ENCODE measurements at places on chromosomes 13 and 19. TPM values are rescaled to one million over a fixed set of nuclear protein-coding genes. Genes with fewer than 3 reads are reported as not detected.

GRCh38 chr13:67366533-67366932 is 136.4 kb upstream of the PCDH9 start:
- no peak for DNase-seq

GRCh38 chr13:54606944-54607343 is 1578.3 kb downstream of the OLFM4 start:
- DNase-seq = no peak

DNA sequence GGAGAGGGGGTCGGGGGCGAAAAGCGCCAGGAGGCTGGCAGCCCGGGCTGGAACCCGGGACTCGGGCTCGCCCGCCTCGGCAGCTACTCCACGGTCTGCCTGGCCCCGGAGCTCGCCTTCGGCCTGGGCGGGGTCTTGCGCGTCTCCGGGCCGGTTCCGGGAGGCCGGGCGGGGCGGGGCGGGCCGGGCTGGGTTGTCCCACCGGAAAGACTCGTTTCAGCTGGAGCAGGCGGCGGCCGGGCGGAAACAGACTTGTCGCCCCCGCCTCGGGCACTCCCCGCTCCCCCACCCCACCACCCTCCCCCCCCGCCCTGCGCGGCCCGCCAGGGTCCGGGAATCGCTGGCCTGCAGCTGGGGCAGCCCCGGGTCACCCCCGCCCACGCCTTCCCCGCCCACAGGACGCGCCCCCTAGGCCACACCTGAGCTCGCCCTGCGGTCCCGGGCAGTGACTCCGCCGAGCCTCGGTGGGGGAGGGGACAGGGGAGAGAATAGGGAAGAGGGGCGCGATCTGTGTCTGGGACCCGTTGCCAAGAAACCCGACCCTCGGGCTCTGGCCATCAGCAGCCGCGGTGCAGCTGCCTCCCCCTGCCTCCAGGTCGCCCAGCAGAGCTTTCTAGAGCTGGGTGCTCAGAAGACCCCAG is 109.4 kb downstream of the KCTD15 start:
- peak; percentile 86 for DNase-seq

DNA sequence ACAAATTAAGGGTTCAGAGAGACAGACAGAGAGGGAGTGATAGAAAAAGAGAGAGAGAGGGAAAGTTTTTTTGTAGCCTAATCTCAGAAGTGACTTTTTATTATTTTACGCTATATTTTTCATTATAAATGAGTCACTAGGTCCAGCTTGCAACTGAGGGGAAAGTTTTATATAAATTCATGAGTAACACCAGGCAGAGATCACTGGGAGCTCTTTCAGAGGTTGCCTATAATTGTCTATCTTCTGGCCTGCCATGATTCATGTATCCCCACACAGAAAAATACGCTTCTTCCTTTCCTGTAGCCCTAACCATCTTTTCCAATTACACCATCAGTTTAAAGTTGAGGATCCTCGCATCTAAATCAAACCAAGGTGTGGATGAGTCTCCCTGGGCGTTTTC is 467.9 kb downstream of the SLITRK1 start:
- no peak for DNase-seq

GRCh38 chr19:58460039-58460438 is 6.8 kb upstream of the ZNF324 start:
- no peak for DNase-seq

SIGLEC8 gene
- not detected for total RNA-seq

DNA sequence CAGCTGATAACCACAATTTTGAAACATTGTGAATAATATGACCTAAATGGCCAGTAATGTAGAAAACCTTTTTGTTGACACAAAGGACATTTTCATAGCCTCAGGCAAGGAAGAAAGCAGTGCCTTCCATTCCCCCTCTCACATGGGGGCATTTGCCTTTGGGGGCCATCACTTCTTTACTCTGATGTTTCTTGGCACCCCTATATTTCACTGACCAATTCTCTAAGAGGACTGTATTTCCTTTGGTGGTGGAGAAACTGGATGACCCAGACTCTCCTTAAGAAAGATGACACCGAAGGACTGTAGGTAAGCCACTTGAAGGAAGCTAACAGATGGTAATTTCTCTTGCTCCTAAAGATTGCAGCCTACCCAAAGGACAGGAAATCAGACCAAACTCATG is 254.6 kb downstream of the DCLK1 start:
- DNase-seq = no peak

- DNase-seq = peak; percentile 95
These were observed 34.4 kb downstream of the GSX1 start for GRCh38 chr13:27826379-27827353.

- peak; percentile 47 for DNase-seq
These were observed 1.3 kb downstream of the MAN2B1 start for GRCh38 chr19:12665281-12665573.

GRCh38 chr13:27200413-27201070 is 28.9 kb upstream of the USP12 start:
- DNase-seq = no peak

DNA sequence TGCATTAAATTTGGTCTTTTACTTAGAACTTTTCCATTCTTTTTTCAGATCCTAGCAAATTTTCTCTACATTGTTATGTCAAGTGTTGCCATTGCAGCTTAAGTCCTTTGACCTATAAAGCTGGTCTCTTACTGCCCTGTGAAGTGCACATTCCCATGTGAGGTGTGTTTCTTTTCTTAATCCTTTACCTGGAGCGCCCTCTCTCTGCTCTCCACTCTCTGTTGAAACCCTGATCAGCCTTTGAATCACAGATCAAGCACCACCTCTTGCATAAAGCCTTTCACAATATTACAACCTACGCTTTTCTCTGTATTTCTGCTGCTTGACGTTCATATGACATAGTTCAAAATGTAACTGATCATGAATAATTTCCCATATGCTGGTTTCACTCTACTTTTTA is 84.8 kb downstream of the PCDH17 start:
- no peak for DNase-seq

ZIK1 gene
- total RNA-seq = not detected

DNA sequence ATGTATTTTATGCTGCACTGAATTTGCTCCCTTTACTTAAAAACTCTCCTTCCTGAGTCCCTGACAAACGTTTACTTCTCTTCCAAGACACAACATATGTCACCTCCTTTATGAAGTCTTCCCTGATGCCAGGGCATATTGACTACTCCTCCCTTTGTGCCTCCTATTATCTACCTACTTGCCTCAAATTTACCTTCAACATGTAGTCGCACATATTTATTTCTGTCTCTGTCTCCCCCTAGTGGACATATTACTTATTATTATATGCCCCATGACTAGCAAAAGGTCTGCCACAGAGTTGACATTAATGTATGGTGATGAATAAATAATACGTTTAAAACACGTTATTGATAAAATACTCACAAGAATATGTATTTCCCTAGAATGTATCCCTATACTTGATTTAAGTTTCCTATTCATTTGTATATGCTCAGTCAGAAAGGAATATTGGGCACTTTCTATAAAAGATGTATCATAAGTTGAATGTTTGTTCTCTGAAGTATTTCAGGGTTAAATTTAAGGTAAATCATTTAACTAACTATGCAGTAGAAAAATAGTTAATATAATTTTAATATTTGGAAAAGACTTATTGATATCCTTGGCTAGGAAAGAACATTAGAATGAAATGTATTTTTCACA is 250.3 kb upstream of the ATXN8OS start:
- DNase-seq = peak; percentile 77

KIRREL2 gene
- total RNA-seq = not detected

WTIP gene
- total RNA-seq = 0.29 TPM

- no peak for DNase-seq
These were observed 583.4 kb upstream of the SLITRK5 start for GRCh38 chr13:87087741-87088140.

DNA sequence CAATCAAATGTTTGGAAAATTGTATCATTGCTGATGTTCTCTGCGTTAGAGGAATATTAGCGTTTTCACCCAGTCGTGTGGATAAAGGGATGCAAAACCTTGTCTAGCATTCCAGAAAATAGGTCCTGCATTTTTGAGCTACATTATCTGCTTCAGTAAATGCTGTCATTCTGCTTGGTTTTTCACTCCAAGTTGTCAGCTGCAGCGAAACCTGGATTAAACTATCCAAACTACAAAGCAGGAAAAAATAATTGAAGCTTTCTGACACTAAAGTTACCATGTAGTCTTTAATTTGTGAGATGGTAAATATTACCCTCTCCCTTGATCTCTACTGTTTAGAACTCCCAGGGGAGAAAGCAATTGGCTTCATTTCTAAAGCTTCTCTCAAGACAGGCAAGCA is 1795.5 kb upstream of the PRR20A start:
- DNase-seq = no peak

- DNase-seq = no peak
These were observed 13.0 kb downstream of the FZR1 start for GRCh38 chr19:3519126-3519525.
